ENCODE measurements at places on chromosomes 13 and 19.
A peak's percentile ranks its signal among the peaks of the same experiment; 100 is the strongest.

DNA sequence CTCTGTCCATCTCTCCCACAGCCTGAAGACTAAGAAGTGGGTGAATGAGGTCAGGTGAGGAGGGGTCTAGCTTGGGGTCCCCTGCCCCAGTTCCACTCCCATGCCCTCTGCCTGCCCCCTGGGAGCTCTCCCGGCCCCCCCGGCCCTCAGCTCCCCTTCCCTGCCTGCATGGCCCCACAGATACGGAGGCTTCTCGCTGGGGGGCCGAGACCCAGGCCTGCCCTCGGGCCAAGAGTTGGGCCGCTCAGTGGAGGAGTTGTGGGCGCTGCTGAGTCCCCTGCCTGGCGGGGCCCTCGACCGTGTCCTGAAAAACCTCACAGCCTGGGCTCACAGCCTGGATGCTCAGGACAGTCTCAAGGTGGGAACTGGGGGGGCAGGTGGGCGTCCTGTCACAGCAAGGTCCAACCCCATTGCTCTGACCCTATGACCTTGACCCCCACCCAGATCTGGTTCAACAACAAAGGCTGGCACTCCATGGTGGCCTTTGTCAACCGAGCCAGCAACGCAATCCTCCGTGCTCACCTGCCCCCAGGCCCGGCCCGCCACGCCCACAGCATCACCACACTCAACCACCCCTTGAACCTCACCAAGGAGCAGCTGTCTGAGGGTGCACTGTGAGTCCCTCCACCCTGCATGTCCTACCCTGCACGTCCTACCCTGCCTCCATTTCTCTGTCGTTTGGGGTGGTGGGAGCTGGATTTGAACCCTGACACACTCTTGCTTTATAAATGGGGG, 10.9 kb upstream of the ARHGAP45 start:
- DNase-seq, result no peak

GRCh38 chr13:50156561-50157127, 141.4 kb downstream of the KCNRG start:
- no peak for DNase-seq

DNA sequence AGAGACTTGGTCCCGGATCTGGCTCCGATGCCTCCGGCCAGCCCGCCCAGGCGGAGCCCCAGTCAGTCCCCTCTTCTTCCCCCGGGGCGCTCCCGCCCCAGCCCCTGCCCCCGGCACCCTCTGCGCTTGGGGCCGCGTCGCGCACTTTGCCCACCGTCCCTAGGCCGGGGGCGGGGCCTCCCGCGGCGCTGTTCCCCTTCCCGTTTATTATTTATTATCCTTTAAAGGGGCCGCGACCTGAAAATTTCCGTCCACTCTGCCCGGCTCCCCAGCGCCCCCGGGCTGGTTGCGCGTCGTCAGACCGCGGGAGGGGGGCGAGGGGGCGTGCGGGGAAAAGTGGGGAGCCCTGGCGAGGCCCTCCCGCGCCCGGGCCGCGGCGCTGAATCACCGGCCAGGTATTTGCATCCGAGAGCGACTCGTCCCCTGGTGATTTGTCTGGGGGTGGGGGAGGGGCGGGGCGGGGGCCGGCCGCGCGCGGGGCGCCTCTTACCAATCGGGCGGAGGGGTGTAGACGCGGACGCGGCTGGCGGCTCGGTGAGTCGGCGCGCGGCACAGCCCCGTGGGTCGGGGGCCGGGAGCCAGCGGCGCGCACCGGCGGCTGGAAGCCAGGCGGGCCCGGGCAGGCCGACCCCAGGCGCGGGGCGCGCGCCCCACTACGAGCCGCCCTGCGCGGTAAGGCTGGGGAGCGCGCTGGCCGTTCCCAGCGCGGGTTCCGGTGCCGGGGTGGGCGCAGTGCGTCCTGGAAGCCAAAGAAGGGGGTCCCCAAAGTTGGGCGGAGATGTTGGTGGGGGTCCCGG, at the start of gene ARID3A:
Gene ARID3A, plus strand, starts transcription at position 510 of the 797 bp plus-strand sequence. CDS start 3,494 bp downstream, outside the sequence.
- DNase-seq, result peak; percentile 63

- no peak for DNase-seq
These were observed 5.8 kb upstream of the ATP1A3 start for GRCh38 chr19:41999878-42000208.

- no peak for DNase-seq
These were observed 45.4 kb downstream of the CCDC70 start for GRCh38 chr13:51907040-51907732.

DNA sequence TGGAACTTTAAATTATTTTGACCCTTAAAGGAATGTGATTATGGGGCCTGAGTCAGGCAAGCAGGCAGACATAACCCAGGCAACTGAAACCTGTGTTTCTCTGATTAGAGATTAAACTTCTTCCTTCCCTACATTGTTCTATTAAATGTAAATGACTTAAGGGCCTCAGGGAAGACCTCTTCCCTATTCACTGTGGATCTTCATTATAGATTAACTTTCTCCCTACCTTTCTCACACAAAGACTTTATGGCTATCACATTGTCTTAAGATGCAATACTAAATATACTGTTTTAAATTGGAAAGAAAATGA, 8.8 kb upstream of the METTL21C start:
- no peak for DNase-seq

DNA sequence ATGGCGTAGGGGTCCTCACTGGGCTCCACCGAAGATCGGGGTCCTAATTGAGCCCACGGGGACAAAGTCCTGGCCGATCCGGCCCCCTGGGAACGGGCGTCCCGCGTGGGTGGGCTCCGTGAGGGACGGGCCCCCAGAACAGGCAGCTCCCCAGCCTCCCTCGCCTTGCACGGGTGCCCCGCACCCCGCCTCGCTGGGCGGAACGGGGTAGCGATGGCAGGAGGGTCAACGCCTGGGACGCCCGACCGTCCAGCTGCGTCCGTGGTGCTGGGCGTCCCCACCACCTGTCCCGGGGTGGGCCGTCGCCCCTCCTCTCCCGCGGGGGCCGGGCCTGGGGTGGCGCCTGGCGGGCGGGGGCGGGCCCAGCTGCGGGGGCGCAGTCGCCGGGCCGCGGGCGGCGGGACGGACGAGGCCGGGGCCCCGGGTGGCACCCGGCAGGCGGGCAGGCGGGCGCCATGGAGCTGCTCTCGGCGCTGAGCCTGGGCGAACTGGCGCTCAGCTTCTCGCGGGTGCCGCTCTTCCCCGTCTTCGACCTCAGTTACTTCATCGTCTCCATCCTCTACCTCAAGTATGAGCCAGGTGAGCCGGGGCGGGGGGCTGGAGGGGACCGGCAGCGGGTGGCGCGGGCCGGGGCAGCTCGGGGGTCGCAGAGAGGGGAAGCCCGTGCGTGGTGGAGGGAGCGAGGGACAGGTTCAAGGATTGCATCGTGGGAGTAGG, at the start of gene TMEM38A:
Gene TMEM38A, plus strand, starts transcription at position 377 of the 717 bp plus-strand sequence. Its CDS starts 79 bp downstream, at position 456.
- no peak for DNase-seq

DNA sequence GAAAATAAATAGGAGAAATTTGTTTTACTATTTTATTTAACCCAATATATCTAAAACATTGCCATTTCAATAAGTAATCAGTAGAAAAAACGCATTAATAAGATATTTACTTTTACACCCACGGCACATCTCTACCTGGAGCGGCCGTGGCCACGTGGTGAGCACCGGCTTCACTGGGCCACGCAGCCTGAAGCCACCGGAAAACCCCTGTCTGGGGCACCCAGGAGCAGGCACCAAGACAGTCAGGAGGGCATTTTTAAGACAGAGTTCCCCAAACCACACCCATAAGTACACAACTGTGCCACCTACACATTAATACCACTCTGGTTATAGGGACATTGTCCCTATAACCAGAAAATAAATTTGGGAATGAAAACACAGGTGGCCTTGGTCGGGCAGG, 80.9 kb downstream of the SPACA7 start:
- DNase-seq, result no peak

- DNase-seq, result no peak
These were observed 44.0 kb downstream of the DPF1 start for GRCh38 chr19:38180071-38180470.

DNA sequence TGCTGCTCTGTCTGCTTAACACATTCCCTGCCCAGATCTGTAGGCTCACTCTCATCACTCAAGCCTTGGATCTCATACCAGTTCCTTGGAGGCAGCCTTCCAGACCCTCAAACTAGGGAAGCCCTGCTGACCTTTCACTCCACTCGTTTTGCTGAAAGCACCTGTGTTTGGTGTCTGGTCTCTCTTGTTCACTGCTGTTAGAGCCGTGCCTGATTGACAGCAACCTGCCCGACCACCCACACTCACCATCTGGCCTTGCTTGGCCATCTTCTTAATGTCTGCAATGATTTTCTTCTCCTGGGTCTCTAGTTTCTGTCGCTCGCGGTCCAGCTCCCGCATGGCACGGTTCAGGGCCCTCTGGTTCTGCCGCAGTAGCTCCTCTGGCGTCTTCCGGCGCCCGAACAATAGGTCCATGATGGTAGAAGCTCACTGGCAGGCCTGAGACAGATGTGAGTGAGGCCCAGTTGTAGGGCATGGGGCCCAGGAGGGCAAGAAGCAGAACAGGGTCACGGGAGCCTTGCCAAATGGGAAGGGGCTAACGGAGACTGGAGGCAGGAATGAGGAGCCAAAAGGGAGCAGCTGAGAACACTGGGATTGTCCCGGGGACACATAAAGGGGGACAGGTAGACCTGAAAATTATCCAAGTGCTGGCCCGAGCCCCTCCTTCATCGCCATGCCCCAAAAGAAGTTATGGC, 959 bp downstream of the CHMP2A start:
- DNase-seq, result no peak

DNA sequence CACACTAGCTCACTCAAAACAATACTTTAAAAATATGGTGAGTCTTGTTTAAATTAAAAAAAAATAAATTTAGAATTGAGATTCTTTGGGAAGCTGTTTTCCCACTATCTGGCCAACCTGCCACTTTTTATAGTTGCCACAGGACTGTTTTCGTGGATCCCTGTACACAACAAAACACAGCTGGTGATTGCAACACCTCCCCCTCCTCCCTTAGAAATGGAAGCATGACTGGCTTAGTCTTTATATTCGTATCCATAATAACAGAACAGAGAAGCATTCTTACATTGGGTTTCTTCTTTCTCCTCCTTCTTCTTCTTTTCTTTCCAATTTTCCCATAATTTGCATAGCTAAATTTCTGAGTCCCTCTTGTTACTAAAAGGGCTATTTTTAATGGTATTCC, 79.5 kb upstream of the GJB6 start:
- no peak for DNase-seq

GRCh38 chr13:98476538-98476966, 100.4 kb downstream of the STK24 start:
- peak; percentile 82 for DNase-seq

DNA sequence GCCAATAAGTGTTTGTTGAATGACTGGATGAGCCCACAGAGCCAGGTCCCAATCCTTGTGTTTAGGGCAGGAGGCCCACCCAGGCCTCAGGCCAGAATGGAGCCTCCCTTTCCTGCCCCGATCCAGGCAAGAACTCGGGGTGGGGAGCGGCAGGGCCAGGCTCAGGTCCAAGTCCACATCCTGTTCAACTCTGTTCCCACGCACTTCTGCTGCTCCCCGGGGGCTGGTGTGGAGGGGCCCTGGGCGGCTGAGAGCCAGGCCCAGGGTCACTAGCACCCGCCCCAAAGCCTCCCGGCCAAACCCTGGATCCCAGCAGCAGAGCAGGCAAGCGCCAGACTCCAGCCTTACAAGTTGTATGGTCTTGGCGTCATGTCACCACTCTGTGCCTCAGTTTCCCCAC, 8.0 kb downstream of the ANGPTL8 start:
- DNase-seq, result no peak

DNA sequence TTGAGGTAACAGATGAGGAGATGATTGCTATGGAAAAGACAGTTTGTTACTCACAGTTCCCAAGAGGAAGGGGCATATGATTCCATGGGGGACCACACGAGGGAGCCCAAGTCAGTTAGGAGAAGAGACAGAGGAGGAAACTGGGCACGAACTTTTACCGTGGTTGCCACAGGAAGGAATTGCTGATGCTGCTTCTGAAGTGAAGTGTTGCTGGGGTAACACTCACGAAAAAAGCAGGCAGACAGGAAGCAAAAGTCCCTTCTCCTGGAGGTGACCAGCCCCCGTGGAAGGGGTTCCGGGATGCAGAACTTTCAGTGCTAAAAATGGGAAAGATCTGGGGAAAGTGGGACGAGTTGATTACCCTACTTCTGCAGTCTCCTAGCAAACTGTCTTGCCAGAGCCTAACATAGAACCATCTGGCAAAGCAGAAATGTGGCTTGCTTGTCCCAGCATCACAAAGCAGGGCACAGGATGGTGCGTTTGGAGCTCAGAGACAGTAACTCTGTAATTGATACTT, 35.4 kb upstream of the MAP3K10 start:
- DNase-seq, result no peak

GRCh38 chr13:27659145-27659865, 37.6 kb downstream of the POLR1D start:
- no peak for DNase-seq

- DNase-seq, result no peak
These were observed 16.4 kb downstream of the DOT1L start for GRCh38 chr19:2180114-2180513.

DNA sequence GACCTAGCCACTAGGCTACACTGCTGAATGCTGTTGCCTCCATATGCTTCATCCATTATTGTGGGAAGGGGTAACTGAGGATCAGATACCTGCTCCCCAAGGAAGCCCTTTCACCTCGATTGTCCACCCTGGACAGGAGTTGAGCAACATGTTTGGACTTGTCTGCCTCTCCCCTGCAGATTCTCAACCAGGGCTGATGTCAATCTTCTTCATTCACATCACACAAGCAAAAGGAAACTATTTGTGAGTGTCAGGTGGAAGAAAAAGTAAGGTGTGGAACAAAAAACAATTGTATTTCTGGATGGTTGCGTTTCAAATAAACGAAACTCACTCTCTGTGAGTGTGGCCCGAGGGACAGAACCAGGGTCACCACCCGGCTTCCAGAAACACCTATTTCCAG, 29.5 kb upstream of the MUC16 start:
- DNase-seq, result no peak

GRCh38 chr13:40469581-40470310, 196.7 kb downstream of the FOXO1 start:
- DNase-seq, result no peak

GRCh38 chr13:22740264-22740663, 440.5 kb upstream of the SGCG start:
- no peak for DNase-seq

DNA sequence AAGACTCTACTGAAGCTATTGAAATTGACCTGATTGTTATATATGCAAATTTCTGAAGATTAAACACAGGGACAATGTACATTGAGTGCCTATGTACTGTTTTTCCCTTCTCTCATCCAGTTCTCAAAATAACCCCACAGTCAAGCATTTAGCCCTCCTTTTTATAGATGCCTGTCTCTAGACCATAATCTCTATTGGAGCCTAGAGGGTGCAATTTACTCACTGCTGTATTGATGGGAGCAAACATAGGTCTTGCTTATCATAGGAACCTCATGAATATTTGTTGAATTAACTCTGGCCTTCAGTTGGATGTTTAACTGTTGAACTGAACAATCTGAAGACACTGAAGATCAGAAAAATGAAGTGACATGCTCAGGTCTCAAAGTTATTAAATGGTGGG, 183.0 kb downstream of the RFC3 start:
- no peak for DNase-seq

All from RWPE2 (cell line).